ENCODE measurements at places on chromosomes 5 and 9.

DNA sequence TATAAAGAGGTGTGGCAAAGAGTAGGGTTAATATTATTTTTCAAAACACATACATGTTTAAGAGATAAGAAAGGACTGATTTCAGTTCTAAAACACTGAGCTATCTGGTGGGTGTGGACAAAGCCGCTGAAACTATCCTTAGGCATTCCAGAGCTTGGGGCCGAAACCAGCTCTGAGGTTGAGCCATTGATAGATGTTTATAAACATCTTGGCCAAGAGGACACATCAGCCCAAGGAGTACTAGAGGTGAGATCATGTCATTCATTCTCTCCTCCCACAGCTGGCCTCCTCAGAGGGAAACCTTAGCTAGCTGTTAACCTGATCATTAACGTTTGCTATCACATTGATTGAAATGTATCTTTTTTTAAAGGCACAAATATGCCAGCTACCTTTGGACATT is 89.9 kb downstream of the NLN start:
- DNase-seq = no peak

- no peak for DNase-seq
Measured at GRCh38 chr5:92560698-92561401, 1020.2 kb downstream of the NR2F1-AS1 start.

GRCh38 chr9:81371824-81372223 is 317.5 kb downstream of the TLE1 start:
- DNase-seq = no peak

DNA sequence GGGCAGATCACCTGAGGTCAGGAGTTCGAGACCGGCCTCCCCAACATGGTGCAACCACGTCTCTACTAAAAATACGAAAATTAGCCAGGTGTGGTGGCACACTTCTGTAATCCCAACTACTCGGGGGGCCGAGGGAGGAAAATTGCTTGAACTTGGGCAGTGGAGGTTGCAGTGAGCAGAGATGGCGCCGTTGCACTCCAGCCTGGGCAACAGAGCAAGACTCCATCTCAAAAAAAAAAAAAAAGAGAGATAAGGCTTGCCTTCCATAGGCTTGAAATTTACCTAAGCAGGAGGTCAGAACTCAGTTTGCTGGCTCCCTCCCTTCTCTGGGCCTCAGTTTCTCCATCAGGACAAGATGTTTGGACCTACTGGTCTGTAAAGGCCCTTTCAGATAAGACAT is 1.3 kb downstream of the SPOUT1 start:
- DNase-seq = no peak

- DNase-seq = no peak
Measured at GRCh38 chr5:98827161-98827560, 53.7 kb downstream of the RGMB start.

- no peak for DNase-seq
Measured at GRCh38 chr5:78779262-78779661, 130.7 kb upstream of the LHFPL2 start.

DNA sequence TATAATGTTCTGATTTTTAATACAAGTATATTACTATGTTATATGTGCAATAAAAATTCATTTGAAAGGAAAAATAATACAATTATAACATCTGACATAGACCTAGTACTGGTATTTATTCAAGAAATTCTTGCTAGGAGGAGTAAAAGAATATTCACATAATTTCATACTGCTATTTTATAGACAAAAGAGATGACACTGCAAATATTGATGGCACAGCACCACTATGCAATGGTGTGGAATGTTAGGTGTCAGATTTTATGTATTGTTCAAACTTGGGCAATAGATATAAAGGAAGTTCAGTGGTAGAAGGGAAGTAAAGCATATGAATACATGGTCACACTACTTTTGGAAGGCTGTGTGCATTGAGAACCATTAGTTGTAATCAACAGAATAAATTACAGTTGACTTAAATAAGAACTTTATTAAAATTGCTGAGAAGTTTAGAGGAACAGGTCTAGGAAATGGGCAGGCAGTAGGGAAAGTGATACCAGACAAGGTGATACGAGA is 143.9 kb downstream of the OR2K2 start:
- DNase-seq = no peak

- DNase-seq = peak; percentile 67
Measured at GRCh38 chr9:88593537-88594185, 58.7 kb downstream of the NXNL2 start.

DNA sequence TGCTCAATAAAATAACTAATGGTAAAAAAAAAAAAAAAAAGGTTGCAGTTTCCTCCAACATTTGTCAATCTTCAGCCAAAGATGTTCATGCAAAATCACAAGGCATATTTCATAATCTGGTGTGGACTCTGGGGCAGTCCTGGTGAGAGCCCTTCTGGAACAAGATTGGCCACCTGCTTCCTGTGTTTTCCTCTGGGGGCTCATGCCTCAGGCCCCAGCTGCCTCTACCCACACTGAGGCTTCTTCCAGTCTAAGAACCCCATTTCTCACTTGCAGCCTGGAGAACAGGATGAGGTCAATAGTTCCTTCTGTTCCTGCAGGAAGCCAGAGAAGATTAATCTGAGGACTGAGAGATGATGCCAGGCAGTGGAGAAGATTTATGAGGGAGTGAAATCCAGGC is 492.6 kb upstream of the BRINP1 start:
- DNase-seq = no peak

DNA sequence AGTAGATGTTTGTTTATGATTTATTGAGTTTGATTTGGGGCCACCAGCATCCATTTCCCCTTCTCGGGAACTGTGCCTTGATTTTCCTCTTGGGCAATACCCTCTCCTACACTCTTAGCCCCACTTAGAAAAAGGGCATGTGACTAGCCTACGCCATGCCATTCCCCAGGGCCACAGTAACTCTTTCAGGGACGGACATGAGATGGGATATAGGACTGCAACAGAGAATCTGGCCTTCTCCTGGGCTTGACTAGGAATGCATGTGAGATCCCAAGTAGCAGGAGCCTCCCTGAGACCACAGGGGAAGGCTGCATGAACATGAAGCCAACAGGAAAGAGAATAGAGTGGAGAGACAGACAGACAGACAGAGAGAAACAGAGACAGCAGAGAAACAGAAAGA is 30.7 kb upstream of the SPARC start:
- DNase-seq = no peak

- DNase-seq = no peak
Measured at GRCh38 chr9:126773004-126773607, 31.7 kb upstream of the ZBTB43 start.

GRCh38 chr9:114805670-114806525 is at the start of gene TNFSF15:
TSS of gene TNFSF15 (minus strand) at chr9:114806039. CDS start at chr9:114806012, 27 bp downstream.
- DNase-seq = peak; percentile 48

- DNase-seq = no peak
Measured at GRCh38 chr9:77816641-77817341, 168.7 kb upstream of the GNA14 start.

DNA sequence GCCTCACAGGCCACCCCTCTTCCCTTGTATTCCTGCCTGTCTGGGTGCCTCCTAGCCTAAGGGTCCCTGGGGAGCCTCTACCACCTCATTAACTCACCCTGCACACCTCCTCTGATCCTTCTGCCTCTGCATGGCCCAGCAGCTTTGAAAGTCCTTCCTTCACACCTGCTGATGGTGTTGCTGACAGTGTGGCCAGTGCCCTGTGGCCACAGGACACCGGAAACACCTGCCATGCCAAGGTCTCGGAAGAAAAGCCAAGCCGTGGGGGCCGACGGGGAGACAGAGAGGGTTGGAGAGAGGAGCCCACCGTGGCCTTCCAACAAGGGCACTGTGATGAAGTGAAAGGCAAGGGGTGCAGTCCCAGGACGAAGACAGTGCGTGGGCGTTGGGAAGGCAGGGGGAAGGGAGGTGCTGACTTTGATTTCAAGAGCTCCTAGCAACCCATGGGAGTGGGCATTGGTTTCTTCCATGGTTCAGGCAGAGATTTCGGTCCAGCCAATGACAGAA is 4.1 kb downstream of the BTNL9 start:
- DNase-seq = no peak

- no peak for DNase-seq
Measured at GRCh38 chr5:1298067-1298551, 3.2 kb upstream of the TERT start.

GRCh38 chr5:94690778-94691177 is 72.3 kb downstream of the SLF1 start:
- DNase-seq = no peak

- DNase-seq = no peak
Measured at GRCh38 chr5:32942225-32942989, 231.3 kb downstream of the NPR3 start.

- no peak for DNase-seq
Measured at GRCh38 chr9:89715318-89715858, 110.6 kb downstream of the GADD45G start.

GRCh38 chr9:23557689-23558088 is 268.4 kb downstream of the ELAVL2 start:
- no peak for DNase-seq

DNA sequence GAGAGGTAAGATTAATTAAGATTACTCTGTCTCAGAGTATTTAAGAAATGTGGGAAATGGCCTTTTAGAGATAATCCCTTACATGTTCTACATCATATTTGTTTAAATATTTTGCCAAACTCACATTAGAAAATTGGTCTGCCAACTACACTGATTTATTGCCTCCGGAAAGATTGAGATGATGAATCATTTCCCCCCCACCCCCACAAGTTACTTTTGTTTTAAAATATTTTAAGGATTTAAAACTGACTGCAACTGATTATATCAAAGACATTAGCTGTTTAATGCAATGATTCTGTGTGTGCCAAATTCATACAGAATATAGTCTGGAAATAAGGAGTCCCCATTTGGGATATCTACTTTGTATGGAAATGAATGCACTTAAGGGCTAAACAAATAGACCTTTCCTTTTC is 674.4 kb downstream of the PRR16 start:
- no peak for DNase-seq

GRCh38 chr9:89604729-89605464 is at the start of gene GADD45G:
TSS of gene GADD45G (plus strand) at chr9:89605012. CDS start at chr9:89605122, 110 bp downstream.
- peak; percentile 89 for DNase-seq

- no peak for DNase-seq
Measured at GRCh38 chr5:176680226-176680563, 32.9 kb downstream of the TSPAN17 start.

- no peak for DNase-seq
Measured at GRCh38 chr5:168468836-168469235, 17.4 kb upstream of the RARS1 start.

- DNase-seq = no peak
Measured at GRCh38 chr9:70639853-70640814, 225.7 kb upstream of the KLF9 start.

- DNase-seq = peak; percentile 66
Measured at GRCh38 chr5:73917433-73917832, 291.4 kb downstream of the ARHGEF28 start.

GRCh38 chr5:71740015-71740753 is 21.1 kb downstream of the CARTPT start:
- DNase-seq = no peak

DNA sequence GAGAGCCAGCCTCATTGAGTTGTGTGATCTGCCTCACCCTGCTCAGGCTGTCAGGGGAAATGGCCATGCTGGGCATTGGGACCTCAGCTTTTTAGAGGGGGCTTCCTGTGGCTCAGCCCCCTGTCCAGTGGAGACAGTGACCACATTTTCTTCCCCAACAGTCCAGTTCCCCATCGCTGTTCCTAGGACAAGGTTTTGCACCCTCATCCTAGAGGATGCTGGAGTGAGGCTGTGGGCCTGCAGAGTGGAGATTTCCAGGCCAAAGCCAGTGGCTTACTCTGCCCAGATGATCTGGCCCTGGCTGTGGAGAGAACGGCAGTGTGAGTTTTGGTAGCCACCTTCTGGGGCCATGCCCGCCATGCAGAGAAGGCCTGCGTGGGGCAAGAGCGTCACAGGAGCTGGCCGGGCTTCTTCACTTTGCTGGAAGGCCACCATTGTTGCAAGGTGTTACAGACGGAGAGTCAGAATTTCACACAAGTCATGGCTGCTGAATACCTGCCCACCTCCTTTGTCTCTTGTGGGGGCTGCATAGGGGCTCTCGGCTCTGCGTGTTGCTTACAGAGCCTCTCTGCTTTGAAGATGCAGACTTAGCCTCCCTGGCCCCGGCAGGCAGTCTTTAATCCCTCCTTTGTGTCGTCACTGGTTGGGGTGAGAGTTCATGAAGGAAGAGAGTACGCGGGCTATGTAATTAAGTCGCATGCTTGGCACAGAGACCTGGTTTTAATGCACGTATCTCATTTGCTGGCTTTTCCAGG is 35.2 kb upstream of the PITX1 start:
- DNase-seq = peak; percentile 43

- DNase-seq = no peak
Measured at GRCh38 chr5:23703940-23704855, 196.8 kb downstream of the PRDM9 start.

DNA sequence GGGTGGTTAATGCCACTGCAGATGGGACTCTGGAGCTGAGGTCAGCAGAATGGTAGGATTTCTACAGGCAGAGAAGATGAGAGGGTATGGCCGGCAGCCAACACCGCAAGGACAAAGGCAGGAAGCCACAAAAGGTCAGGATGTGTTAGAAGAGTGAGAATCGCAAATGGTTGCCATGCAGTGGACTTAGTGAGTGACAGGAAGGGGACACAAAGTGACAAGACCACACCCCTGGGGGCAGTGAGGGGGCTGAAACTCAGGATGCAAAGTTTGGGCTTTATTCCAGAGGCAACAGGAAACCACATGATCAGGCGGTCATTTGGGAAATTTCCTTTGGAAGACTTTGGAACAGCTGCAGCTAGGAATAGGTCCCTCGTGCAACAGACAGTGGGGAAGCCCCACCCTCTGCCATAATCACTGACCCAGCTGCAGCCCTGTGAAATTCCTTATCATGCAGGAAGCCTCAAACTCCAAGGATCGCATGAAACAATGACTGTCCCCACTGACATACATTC is 14.2 kb upstream of the CCDC180 start:
- DNase-seq = peak; percentile 80

DNA sequence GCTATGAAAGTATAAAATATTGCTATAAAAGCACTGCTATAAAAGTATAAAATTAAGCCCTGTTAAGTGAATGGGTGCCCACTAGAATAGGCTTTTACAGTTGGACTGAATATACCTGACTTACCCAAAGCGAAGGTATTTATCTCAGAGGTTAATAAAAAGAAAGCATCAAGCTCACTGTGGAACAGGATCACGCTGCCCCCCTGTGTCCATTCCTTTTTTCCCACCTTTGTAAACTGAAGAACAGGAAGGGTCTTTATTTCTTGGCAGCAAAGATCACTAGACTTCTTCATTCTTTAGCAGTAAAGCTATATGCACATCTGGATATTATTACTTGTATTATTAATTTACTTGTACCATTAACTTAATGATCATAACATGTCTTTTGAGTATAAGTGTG is 22.1 kb upstream of the PLPP6 start:
- DNase-seq = no peak

GRCh38 chr5:40334242-40334635 is 345.5 kb upstream of the PTGER4 start:
- DNase-seq = no peak

GRCh38 chr5:158170060-158170459 is 311.1 kb upstream of the CLINT1 start:
- DNase-seq = no peak
